ENCODE measurements at places on chromosomes 5 and 9.

DNA sequence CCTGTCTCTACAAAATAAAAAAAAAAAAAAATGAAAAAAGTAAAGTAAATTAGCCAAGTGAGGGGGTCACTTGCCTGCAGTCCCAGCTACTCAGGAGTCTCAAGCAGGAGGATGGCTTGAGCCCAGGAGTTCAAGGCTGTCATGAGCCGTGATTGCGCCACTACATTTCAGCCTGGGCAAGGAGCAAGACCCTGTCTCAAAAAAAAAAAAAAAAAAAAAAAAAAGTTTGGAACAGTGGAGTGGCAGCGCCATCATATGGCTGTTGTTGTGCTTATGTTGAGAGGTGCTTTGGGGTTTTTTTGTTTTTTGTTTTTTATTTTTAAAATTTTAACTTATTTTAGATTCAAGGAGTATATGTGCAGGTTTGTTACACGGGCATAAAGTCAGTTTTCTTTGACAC, 3.6 kb downstream of the BRIX1 start:
- no peak for DNase-seq

GRCh38 chr9:136711751-136712689, at the start of gene DIPK1B:
DIPK1B (plus strand) TSS chr9:136712572; CDS start chr9:136712666, 94 bp downstream.
- DNase-seq = no peak

DNA sequence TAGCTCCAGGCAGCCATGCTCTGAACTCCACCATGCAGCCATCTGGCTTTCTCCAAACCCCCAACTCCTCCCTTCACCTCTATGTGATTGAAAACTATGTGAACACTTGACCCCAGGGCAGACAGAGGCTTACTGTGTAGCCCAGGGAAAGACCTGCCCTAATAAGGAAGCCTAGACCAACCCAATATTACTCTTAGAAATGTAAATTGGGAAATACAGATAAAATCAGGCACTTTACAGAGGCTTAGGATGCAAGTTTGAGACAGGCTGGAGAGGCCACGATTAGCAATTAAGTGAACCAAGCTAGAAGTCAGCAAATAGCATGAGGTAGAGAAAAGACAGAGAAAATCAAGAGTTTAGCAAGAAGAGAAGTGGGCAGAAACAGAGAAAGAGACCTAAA, 141.7 kb upstream of the ABCA1 start:
- DNase-seq = no peak

DNA sequence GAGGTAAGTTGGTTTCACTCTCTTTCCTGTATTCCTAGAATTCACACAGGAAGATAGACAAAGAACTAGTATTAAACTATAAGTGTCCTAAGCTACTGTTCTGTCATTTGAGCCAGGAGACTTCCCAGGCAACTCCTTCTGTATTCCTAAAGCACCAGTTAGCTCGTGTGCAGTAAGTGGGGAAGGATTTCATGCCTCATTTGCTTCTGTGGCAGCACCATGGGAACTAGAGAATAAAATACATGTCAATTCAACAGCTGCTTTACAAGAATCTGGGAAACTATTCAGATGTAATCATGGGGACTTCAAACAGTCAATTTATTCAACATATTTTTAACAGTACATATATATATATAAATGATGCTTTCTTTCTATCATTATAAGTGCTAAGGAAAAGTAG, 762.3 kb downstream of the PRELID2 start:
- DNase-seq = no peak

GRCh38 chr5:104170926-104171325, 608.3 kb upstream of the NUDT12 start:
- no peak for DNase-seq

DNA sequence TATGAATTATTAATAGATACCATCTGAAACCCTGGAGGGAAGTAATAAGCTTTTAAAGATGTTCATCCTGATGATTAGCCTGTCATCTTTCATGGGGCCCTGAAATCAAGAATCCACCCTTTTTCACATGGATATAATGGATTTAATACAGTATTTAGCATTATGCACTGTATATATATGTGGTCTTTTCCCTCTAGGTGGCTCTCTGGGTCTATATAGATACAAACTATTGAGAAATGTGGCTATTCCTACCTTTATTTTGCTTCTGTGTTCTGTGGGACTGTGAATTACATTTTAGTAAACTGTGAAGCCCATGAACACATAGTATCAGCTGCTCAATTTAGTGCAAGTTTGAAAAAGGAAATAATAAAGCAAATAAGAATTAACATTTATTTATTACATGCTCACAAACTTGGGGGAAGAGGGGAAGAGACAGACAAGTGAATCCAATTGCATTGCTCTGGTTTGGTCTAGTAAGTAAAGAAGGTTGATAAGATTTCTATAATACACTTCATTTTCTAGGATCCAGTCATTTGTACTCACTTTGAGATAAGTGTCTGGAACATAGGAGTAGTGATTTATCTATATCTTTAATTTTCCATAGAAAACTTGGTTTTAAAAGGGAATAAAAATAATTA, 112.2 kb downstream of the SCAMP1 start:
- DNase-seq = no peak
